G401 (cell line): ENCODE measurements at places on chromosomes 12 and 14.

DNA sequence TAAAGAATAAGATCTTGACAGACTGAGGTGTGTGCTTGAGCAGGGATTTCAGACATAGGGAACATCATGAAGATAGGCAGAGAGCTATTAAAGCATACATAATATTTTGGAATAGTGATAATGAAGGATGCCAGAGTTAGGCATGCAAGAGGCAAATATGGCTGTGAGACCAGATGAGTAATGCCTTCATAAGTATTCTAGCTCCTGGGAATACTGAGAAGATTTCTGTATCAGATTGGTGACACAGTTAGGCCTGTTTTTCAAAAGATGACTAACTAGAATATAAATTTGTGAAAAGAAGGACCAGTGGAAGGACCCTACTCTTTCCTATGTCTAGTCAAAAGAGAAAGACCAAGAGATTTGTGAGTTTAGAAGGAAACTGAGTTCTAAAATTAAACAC is 108.8 kb downstream of the TXNDC16 start:
- no peak for DNase-seq

- DNase-seq: no peak
These were observed 29.2 kb downstream of the SBNO1 start for GRCh38 chr12:123335490-123335889.

DNA sequence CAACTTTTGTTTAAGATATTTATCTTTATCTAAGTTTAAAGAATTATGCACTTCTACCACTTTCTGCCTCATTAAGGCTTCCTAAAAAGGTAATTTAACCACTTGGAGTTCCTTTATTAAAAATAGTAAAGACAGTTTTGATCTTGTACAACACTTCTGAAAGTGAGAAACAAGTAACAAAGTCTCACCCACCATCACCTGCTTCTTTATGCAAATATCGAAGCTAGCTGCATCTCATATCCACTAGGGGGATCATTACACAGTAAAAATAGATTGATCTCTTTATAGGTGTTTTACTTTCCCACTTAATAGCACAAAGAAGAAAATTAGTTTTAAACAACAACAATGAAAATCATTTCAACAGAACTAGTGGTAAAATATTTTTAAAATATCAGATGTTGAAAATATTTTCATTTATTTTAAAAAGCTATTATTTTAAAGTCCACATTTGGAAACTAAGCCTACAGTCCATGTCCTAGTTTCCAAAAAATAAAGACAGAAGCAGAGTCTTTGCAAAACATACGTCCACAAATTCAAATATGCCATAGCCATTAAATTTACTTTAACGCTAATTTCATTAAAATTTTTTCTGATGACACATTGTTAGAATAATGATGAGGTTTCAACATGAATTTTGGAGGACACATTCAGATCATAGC is 160.0 kb upstream of the SOX5 start:
- DNase-seq: no peak

- no peak for DNase-seq
These were observed 369.3 kb downstream of the ETNK1 start for GRCh38 chr12:22994316-22994675.

GRCh38 chr12:122845041-122845864 is 10.0 kb downstream of the HIP1R start:
- peak; percentile 37 for DNase-seq

- no peak for DNase-seq
These were observed 64.8 kb upstream of the PLEKHA5 start for GRCh38 chr12:19064713-19065112.

DNA sequence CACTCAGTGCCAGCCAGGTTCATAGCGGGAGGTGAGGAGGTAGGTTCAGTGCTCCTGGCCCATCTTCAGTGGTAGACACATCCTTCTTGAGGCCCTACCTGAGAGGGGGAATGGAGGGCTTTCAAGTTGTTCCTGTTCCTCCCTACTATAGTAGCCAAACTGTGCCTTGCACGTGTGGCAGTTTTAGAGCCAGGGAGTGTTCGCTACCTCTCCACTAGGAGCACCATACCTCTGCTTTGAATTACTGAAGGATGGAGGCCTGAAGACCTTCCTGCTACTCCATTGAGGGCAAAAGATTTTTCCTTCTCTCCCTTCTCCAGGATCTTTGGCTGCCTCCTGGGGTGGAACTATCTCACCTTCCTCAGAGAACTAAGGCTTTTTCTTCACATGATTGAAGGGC is 5.9 kb upstream of the ALG10 start:
- DNase-seq: no peak

DNA sequence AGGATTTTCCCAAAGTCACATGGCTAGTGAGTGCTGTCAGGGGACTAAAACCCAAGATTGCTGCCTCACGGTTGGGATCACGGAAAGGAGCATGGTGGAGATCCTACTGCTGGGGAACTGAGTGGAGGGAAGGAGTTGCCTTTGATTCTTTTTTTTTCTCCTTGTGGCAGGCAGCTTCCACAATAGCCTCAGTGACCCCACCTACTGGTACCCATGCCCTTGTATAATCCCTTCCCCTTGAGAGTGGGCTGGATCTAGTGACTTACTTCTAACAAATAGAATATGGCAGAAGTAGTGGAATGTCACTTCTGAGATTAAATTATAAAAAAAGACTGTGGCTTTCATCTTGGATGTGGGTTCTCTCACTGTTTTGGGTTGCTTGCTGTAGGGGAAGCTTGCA is 135.7 kb downstream of the DICER1 start:
- DNase-seq: no peak

GRCh38 chr12:6632026-6632983 is 3.5 kb downstream of the LPAR5 start:
- DNase-seq: peak; percentile 64

- DNase-seq: no peak
These were observed 10.1 kb upstream of the FBXO33 start for GRCh38 chr14:39442293-39442692.

GRCh38 chr14:33451211-33451610 is 499.7 kb downstream of the EGLN3 start:
- no peak for DNase-seq

- peak; percentile 40 for DNase-seq
These were observed 69.2 kb upstream of the MED13L start for GRCh38 chr12:116346741-116347140.

GRCh38 chr14:75223664-75224154 is 47.3 kb upstream of the TMED10 start:
- DNase-seq: peak; percentile 32

DNA sequence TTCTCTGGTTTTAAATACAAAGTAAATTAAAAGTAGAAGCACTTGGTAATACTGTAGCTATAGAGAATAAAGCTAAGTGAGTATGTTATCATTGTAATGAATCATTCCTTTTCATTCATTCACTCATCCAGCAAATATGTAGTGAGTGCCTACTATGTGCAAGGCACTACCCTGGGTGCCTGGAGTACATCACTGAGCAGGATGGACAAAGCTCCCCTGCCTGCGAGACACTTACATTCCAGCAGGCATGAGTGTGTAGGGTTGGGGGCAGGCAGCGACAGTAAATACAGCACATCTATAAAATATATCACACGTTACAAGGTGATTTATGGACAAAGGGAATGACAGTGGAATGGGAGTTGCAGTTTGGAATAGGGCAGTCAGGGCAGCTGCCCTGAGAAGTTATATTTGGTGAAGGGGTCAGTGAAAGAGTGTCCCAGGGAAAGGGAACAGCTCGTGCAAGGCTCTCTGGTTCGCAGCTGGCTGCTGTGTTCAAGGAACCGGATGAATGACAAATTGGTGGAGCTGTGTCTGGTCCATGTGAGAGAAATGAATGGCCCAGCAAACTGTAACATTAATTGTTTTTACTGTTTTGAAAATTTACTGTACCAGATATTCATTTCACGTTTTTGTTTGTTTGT is 159.6 kb downstream of the CRADD start:
- no peak for DNase-seq

DNA sequence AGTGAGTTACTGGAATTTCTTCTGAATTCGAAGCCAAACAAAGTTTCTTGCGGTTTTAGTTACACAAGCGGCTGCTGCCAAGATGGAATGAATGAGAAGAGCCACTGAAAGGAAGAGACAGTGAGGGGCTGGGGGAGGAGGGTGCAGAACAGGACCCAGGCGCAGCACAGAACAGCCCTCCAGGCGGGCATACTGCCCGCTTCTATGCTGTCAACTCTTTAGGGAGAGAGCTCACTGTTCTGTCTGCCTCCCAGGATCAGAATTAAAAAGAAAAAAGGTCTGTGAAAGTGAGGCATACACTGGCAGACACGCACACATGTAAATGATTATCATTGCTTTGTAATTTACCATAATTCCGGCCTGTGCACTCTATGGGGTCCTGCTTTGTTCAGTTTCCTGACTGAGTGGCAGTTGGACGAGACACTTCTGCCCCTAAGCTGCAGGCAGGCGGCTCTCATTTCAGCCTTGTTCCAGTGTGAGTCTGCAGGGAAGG is 231.6 kb downstream of the CACNA1C start:
- DNase-seq: no peak

GRCh38 chr14:105864116-105864515 is 337.7 kb downstream of the TMEM121 start:
- DNase-seq: no peak

- no peak for DNase-seq
These were observed 17.4 kb downstream of the IGF1 start for GRCh38 chr12:102462795-102463465.

- DNase-seq: no peak
These were observed 150.1 kb downstream of the SLC38A4 start for GRCh38 chr12:46675736-46676135.

DNA sequence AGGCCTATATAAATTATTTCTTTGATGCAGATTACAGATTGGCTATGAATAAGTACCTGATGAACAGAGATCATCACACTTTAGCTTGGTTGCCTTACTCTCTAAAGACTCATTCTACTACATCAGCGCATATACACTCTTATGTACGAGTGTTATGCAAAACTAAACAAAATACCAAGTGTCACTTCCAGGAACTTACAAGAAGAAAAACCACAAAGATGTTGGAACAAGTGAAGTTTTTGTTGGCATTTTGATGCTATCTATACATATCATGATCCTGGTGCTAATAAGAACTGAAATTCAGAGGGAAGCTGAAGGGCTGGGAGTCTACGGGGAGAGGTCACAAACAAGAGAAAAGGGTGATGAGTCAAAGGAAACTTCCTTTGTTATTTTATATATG is 47.9 kb upstream of the CERS5 start:
- no peak for DNase-seq

- DNase-seq: no peak
These were observed 27.2 kb upstream of the FBRSL1 start for GRCh38 chr12:132462788-132463187.

- no peak for DNase-seq
These were observed 220.5 kb downstream of the FOXN3 start for GRCh38 chr14:89196545-89196944.

DNA sequence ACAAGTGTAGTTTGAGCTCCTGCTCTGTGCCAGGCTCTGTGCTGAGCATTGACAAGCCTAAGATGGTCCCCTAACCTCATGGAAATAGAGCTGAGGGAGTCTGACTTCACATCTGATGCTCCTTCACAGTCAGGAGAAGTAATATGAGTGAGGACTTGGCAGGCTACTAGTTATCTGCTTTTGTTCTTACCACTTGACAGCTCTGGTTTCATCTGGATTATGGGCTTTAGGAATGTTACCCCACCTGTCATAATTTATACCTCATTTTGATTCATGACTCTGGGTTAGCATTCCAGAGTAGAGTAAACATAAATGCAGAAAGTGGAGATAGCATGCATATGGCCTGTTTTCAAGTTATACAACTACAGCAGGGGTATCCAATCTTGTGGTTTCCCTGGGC is 40.5 kb downstream of the ATP6V1D start:
- DNase-seq: no peak

GRCh38 chr12:91663310-91663709 is 480.7 kb upstream of the DCN start:
- DNase-seq: no peak

- DNase-seq: no peak
These were observed 22.2 kb upstream of the PLEKHG6 start for GRCh38 chr12:6288235-6288634.

- no peak for DNase-seq
These were observed 16.7 kb downstream of the ALDH1L2 start for GRCh38 chr12:105067511-105068031.

- no peak for DNase-seq
These were observed 3.4 kb downstream of the KRT4 start for GRCh38 chr12:52810554-52810953.

DNA sequence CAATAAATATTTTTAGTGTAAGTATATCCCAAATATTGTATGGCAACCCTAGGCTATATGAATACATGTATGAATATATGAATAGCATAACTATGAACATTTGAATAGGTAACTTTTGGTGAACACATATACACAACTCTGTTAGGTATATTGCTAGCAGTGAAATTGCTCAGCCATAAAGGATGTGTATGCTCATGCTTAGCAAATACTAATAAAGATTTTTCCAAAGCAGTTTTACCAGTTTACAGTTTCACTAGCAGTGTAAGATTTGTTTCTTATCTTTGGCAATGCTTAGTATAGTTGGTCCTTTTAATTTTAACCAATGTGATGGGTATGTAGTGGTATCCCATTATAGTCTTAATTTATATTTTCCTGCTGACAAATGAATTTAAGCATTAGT is 5.3 kb upstream of the DAAM1 start:
- DNase-seq: no peak

- no peak for DNase-seq
These were observed 52.5 kb downstream of the KIAA0586 start for GRCh38 chr14:58479975-58480374.

GRCh38 chr12:52167526-52167925 is 24.3 kb downstream of the KRT80 start:
- DNase-seq: no peak

GRCh38 chr12:125351788-125352187 is 286.6 kb downstream of the AACS start:
- no peak for DNase-seq

GRCh38 chr14:32510815-32511214 is 181.7 kb downstream of the AKAP6 start:
- no peak for DNase-seq

GRCh38 chr12:79487386-79488110 is 203.2 kb downstream of the PAWR start:
- DNase-seq: no peak

DNA sequence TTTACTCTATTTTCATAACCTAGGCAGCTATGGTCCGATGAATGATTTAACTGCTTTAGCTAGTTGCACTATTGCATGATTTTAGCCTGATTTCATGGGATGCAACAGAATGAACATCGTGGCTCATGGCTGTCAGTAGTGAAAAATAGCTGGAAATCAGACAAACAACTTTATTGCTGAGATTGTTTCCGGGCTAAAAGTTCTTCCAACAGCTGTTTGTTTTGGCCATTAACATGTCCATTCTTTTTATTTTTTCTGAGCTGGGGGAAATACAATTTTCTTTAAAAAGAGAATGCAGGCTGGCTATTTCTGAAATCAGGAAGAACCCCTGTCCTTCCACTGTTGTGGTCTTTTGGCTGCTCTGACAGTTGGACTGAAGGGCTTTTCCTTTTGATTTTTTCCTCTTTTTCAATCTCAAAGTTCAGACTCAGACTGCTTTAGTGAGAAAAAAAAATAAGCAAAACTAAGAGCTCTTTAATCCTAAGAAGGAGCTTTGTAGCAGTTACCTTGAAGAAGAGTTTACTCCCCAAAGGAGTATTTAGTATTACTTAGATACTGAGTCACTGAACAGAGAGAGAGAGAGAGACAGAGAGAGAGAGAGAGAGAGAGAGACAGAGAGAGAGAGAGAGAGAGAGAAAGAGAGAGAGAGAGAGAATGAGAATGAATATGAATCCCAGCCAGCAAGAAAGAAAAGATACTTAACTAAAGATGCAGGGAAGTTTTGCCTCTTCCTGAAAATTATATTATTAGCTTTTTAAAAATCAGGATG is at the start of gene NAV3:
TSS of gene NAV3 (plus strand) at position 312 of the 769 bp plus-strand sequence. CDS start 568 bp downstream, outside the sequence.
- no peak for DNase-seq
